Placental pericyte (primary cell): ENCODE measurements at places on chromosomes 2 and 18. TPM values are rescaled to one million over a fixed set of nuclear protein-coding genes. Genes with fewer than 3 reads are reported as not detected.

GMCL1 gene
- total RNA-seq = 9.6 and 10.7 TPM in 2 replicates

DYNAP gene
- not detected in 2 replicates for total RNA-seq

CRYBA2 gene
- not detected in 2 replicates for total RNA-seq

ASB18 gene
- not detected in 2 replicates for total RNA-seq

VSNL1 gene
- 0.22 and 1.9 TPM in 2 replicates for total RNA-seq

RAD51AP2 gene
- under 0.01 TPM in 1 of 2 replicates, not detected in the other for total RNA-seq

GKN1 gene
- total RNA-seq = 0.22 TPM in 1 of 2 replicates, not detected in the other

OTX1 gene
- not detected in 2 replicates for total RNA-seq

ATP9B gene
- total RNA-seq = 23.2 and 27.6 TPM in 2 replicates

ASTL gene
- not detected in 2 replicates for total RNA-seq

STON1 gene
- total RNA-seq = 8.4 and 20.1 TPM in 2 replicates

IL1R1 gene
- 26.6 and 44.6 TPM in 2 replicates for total RNA-seq

RAB31 gene
- total RNA-seq = 79.9 and 106 TPM in 2 replicates
